ENCODE measurements at places on chromosomes 16 and 17.

DNA sequence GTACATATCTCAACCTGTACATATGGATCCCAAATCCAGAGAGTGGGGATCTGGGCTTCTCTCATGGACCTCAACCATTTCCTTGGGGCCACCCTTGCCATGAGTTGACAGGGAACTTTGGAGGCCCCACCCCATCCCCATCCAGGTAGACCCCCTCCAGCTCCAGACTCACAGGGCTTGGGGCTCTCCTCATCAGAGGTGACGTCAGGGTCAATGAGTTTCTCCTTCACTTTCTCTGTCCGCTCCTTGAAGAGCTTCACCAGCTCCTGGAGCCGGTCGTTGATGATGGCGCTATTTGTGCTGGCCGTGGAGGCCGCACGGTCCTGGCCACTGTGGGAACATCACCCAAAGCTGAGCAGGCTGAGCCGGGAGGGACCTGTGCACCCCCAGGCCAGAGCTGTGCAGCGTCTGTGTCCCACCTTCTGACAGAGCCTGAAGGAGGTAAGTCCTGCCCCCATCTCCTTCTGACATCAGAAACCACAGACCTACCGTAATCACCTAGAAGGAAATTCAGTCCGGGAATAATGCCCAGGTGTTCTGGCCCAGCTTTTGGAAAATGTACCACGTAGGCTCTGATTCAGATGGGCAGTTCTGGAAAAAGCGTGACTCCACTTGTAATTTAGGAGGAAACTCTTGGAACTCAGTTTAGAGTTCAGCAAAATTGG is 50.6 kb downstream of the CNGB1 start:
- no peak for DNase-seq

- peak; percentile 53 for DNase-seq
Measured at GRCh38 chr17:63476854-63477479, at the start of gene ACE. ACE (plus strand) TSS chr17:63477061; CDS start chr17:63477095, 34 bp downstream.

- no peak for DNase-seq
Measured at GRCh38 chr16:87657621-87658192, 55.4 kb downstream of the JPH3 start.

GRCh38 chr16:4212934-4213296 is 29.0 kb downstream of the SRL start:
- DNase-seq, result no peak

- DNase-seq, result no peak
Measured at GRCh38 chr17:42056635-42057034, 6.2 kb upstream of the C17orf113 start.

DNA sequence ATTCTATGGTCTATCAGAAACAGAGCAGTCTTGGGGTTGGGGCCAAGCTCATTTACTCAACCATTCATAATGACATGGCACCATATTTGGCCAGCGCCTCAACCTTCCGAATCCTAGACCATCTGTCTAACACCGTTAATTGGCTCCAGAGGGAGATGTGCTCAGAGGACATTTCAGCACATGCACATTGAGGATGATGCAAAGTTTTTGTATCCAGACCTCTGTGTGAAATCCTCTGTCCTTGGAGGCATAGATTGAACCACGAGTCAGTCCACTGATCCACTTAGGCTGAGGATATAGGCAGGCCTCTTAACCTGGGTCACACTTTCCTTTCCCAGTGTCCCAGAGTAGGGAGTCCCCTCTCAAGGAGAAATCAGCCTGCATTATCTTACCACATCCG is 85.5 kb downstream of the SHISA6 start:
- DNase-seq, result no peak

- no peak for DNase-seq
Measured at GRCh38 chr16:14244196-14245010, 173.3 kb downstream of the MRTFB start.

DNA sequence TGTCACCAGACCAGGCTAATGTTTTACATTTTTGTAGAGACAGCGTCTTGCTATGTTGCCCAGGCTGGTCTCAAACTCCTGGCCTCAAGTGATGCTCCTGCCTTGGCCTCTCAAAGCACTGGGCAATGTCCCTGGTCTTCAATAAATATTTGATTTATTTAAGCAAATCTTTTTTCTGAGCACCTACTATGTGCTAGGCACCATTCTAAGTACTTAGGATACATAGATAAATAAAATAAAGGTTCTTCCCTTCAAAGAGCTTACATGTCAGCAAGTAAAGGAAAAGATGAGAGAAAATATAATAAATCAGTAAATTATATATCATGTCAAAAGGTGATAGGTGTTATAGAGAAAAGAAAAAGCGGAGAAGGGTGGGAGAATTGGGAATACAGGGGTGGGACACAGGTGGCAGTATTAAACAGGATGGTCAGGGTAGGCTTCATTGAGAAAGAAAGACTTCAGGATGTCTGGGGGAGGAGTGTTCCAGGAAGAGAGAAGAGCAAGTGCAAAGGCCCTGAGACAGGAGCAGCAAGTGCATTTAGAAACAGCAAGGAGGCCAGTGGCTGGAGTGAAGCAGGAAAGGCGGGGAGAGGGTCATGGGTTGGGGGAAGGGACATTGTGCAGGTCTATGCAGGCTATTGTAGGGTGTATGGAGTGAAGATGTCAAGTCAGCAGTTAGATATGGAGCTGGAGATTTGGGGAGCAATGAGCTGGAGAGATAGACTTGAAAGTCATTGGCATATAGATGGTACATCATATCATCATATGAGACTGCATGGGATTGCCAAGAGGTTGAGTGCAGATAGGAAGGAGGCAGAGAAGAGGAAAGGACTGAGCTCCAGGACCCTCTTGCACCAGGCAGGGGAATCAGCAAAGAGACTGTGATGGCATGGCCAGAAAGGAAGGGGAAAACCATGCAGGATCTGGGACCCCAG is 11.3 kb downstream of the ABCC3 start:
- DNase-seq, result no peak

GRCh38 chr17:1590747-1591473 is 28.3 kb upstream of the PITPNA start:
- DNase-seq, result no peak

GRCh38 chr16:81694494-81695280 is 84.4 kb upstream of the PLCG2 start:
- no peak for DNase-seq

- DNase-seq, result peak; percentile 90
Measured at GRCh38 chr16:57757326-57757786, 21.8 kb downstream of the KATNB1 start.

GRCh38 chr16:48524348-48525200 is 85.4 kb downstream of the N4BP1 start:
- peak; percentile 20 for DNase-seq

GRCh38 chr17:6787081-6787693 is 11.2 kb downstream of the FBXO39 start:
- no peak for DNase-seq

GRCh38 chr16:78982096-78982744 is 618.3 kb downstream of the MAF start:
- DNase-seq, result no peak

DNA sequence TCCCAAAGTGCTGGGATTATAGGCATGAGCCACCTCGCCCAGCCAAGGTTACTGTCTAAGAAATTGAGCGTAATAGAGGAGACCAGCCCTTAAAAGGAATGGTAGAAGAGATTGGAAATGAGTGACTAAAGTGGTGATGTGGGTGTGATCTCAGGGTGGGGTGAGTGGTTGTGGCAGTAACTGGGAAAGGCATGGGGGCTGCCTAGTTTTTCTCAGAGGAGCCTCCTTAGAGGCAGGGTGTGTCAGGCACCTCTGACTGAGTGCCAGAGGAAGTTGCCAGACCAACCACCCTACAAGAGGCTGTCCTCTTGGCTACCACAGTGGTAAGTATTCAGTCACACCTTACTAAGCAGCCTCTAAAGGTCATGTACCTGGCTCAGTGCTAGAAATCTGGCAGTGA is 8.9 kb downstream of the DUS2 start:
- no peak for DNase-seq

GRCh38 chr17:42674755-42675347 is 1.9 kb downstream of the PLEKHH3 start:
- DNase-seq, result no peak

GRCh38 chr17:11935734-11936406 is 61.4 kb downstream of the ZNF18 start:
- DNase-seq, result no peak

DNA sequence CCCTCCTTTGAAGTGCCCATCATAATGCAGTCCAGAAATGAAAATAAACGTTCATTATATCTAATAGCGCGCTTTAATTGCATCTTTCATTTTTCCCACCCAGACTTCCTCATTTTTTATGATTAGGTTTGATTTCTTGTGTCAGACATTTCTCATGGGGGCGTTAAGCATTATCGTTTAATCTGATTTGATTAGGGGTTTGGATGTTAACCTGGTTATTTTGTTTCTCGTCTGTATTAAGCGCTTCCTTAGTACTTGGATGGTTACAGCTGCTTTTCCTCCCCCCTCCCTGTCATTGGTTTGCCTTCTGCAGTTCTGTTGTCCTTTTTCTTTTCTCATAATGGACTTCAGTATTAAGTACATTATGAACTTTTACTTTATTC is 540 bp downstream of the MFSD11 start:
- DNase-seq, result no peak

DNA sequence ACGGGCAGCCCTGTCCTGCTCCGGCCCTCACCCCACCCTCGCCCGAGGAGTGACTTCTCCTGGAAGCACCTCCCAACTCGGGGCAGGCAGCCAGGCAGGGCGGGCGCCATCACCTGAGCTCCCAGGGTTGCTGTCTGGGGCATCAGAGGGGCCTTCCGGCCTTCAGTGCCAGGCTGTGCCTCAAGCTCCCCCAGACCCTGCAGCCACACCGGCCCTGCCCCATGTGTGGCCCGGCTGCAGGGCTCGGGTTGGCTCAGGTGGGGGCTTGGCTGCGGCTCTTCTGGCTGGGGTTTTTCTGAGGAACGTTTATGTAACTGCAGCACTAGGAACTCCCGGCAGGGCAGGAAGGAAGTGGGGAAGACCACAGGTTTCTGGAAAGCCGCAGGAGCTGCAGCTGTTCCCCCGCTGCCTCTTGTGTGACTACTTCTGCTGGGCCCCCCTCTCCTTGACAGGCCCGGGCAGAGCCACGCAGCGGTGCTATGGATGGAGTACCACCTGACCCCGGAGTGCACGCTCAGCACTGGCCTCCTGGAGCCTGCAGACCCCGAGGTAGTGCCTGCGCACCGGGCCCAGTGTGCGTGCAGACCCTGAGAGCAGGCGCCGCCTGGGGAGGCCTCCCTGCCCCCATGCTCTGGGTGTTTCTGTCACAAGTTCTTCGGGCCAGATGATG is 45.6 kb downstream of the PRMT7 start:
- DNase-seq, result peak; percentile 70

DNA sequence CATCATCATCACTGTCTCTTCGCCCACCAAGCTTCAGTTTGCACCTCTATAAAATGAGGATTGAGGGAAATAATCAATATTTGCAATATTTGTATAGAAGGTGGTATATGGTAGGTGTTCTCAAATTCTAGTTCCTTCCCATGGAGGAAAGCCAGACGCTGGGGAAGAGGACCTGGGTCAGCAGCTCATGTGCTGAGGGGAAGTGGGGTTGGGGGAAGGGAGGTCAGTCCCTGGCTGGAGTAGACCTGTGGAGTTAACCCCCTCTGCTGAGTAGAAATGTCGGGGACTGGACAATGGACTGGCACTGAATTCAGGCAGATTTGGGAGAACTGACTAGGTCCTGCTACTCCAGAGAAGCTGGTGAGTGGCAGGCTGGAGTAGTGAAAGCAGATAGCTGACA is 12.8 kb upstream of the ITGB3 start:
- no peak for DNase-seq

- no peak for DNase-seq
Measured at GRCh38 chr17:74249590-74250270, 24.3 kb upstream of the DNAI2 start.

GRCh38 chr17:1649844-1650501 is at the start of gene RILP:
RILP (minus strand) TSS chr17:1649866; CDS start chr17:1649804, 62 bp downstream.
- DNase-seq, result no peak

DNA sequence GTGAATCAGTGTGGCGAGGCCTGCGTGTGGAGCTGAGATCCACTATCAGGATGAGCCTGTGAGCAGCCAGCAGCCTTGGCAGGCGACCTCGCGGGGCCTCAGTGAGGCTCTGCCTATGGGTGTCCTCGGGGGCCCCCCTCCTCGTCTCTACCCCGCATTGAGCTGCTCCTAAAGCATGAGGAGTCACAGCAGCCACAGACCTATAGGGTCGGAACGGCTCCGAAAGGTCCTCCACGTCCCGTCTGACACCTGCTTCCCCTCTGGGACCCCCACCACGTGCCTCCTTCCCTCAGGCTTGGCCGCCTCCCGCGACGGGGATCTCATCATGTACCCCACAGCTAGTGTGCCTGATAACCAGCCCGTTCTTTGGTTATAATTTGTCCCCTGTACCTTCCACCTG is 28.8 kb downstream of the GRIN2C start:
- DNase-seq, result no peak

GRCh38 chr17:1627182-1627981 is 1.3 kb downstream of the SLC43A2 start:
- no peak for DNase-seq

DNA sequence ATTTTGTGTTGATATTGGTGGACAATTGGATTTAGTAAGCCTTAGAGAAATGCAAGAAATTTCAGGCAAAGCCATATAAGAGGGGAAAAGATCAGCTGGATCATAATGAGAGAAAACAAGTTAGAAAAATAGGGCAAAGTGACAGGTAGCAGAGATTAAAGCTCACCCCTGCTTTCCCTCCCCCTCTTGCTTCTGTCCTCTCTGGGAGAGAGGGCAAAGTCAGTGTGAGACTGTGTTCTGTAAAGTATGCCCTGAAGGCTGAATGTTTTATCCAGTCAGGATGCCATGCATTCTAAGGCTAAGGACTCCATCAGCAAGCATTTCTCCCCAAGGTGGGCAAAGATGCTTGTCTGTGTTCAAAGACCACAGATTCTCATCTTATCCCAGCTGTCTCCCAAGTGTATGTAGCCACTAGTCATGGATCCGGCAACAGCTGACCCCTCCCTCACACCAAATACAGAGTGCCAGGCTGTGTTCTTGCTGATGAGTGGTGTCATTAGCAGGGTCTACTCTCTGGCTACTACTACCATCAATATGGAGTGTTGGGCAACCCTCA is 136.2 kb upstream of the DNAH9 start:
- no peak for DNase-seq

- DNase-seq, result no peak
Measured at GRCh38 chr16:23026784-23027362, 122.4 kb downstream of the USP31 start.

GRCh38 chr16:73778887-73779286 is 517.7 kb upstream of the PSMD7 start:
- no peak for DNase-seq

DNA sequence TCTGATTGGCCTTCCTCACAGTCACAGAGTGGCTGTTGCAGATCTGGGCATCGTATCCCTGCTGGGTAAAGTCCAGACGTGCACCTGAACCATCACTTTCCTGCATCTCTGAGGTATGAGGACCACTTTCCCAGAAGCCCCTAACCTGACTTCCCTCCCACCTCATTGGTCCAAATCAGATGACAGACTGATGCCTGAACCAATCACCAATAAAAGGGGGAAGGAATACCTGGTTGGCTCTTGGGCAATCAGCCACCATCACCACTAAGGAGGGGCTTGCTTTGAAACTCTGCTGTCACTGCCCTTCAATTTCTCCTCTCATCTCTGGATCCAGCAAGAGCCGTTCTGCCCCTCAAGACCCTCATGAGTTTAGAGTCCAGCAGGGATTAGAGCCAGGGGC is 13.6 kb upstream of the WFDC1 start:
- peak; percentile 21 for DNase-seq
